ENCODE measurements at places on chromosomes 3 and 15.

DNA sequence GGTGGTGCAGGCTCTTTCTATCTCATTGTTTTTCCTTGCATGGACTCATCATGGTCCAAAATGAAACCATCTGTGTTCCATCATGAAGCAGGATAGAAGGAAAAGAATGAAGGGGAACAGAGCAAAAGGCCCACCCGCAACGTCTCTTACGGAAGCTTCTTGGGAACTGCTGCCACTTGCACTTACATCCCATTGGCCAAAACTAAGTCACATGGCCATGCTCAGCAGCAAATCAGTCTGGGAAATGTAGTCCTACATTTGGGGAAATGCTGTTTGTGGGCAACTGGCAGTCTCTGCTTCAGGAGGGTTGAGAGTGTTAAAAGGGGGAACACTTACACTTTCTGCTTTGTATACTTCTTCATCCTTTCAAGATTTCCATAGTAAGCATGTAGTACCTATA is 191.6 kb downstream of the SV2B start:
- no peak for DNase-seq

- DNase-seq = no peak
Observed at GRCh38 chr3:170078620-170079281, 41.0 kb downstream of the GPR160 start.

- no peak for DNase-seq
Observed at GRCh38 chr3:190032923-190033322, 87.8 kb downstream of the P3H2 start.

GRCh38 chr3:160686955-160687535 is 10.1 kb downstream of the ARL14 start:
- DNase-seq = no peak

DNA sequence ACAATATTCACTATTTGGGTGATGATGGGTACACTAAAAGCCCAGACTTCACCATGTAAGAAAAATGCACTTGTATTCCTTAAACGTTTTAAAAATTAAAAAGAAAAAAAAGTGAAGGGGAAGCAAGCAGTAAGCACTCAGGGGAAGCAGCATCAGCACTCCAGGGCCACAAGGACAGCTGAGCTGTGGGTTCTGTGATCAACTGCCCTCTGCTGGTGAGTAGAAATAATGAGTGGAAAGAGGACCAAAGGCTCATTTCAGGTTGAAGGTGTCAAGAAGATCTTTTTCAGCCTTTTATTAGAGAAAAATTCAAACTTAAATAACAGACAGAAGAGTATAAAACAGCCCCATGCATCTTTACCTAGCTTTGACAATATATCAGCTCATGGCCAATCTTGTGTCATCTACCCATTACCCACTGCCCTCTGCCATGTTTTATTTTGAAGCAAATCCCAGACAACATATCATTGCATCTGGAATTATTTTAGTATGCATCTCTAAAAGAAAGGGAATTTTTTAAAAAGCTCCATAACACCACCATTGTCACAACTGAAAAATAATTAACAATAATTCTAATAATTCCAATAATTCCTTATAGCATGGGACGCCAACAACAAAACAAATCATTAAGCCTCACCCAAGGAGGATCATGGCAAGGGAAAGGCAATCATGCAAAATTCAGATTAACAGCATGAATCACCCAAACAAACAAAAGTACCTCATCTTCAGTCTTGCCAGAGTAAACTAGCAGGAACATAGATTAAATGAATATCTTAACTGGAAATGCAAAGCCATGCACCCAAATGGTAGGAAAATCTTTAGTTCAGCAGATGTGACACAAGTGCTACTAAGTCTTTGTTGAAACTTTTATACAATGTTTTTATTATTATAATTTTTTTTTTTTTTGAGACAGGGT is 42.5 kb downstream of the TAMM41 start:
- DNase-seq = no peak

DNA sequence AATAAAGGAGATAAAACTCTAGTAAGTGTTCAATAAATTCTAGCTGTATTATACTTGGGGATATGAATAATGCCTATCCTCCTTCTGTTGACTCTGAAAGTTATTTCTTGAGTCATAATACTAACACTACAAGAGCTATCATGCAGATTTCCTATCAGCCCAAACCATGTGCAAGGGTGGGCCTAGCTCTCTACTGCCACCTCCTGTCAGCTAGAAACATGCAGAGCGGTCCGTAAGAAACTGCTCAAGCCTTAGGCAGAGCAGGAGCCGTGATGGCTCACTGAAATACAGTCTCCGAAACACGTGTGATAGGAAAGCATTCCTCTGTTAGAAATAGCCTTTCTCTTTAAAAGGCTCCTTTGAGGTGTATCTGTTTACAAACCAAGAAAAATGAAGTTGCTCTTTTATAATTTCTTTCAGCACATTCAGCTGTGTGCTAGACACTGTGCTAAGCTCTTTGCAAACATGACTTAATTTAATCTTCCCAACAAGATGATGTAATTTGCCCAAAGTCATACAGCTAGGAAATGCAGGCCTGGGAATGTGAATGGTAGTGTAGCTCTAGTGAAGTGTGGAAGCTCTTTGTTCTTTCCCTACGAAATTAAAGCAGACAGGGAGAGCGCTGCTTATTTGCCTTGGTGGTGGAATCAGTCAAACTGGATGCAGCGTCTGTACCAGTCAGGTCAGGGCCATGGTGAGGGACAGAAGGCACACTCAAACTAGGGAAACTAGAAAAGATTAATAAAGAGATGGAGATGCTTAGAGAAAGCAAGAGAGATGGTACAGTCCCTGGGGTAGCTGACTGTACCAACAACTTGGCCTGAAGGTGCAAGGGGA is 43.1 kb downstream of the MTHFS start:
- peak; percentile 6 for DNase-seq

- DNase-seq = no peak
Observed at GRCh38 chr15:71224024-71224423, 108.8 kb downstream of the THSD4 start.

- DNase-seq = no peak
Observed at GRCh38 chr3:48696156-48696555, 10.4 kb upstream of the NCKIPSD start.

DNA sequence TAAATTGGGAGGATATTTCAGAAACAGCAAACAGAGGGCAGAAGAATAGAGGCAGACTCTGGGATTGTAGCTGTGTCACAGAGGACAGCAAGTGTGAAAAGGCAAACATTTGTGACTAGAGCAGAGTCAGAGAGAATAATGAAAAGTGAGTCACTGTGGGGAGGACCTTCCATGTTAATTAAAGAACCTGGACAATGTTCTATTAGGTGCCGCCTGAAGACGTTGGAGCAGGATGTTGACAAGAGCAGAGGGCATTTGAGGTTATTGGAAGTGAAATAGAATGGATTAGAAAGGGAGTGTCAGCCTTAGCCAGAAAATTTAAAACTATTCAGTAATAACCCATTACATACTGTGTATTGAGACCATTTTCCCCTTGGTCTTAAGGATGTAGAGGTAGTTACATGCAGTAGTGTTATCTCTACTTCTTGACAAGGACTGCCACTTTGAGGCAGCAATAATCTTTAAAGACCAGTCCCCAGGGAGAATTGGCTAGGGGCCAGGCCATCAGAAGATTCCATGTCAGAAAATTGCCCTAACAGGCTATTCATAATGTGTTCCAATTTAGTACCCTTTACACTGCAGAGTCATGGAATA is 5.8 kb downstream of the ACKR2 start:
- DNase-seq = no peak

GRCh38 chr3:24360957-24361356 is 133.7 kb downstream of the THRB start:
- DNase-seq = no peak

GRCh38 chr3:58356054-58356453 is 23.4 kb downstream of the PXK start:
- DNase-seq = no peak

GRCh38 chr3:97793420-97794019 is 28.3 kb upstream of the CRYBG3 start:
- no peak for DNase-seq

DNA sequence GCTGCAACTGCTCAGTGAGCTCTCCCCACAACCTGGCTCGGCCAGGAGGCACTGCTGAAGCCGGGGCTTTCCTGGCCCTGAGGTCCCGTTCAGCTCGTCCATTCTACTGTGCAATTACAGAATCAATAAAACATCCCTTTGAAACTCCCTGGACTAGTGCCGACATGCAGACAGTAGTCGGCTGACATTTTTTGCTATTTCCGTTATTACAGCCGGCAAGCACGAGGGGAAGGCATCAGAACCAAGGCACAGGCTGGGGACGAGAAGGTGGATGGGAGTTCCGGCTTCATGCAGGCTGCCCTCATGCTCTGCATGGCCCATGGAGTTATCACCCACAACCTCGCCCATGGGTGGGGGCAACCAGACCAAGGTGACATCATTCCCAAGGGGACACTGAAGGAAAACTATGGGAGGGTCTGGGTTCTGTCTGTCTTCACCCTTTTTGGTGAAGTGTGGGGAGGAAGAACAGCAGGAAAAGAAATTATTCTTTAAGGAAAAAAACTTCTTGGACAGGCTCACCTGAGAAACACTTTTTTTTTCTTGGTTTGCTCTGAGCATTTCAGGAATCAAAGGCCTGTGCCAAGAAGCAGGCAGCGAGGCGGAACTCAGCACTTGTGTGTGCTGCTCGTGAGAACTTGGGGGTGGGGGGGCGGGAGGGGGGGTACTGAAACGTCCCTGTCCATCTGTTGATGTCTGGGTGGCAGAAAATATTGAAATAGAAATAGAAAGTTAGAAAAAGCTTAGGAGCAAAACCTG is 154.5 kb downstream of the FOXP1 start:
- peak; percentile 8 for DNase-seq

DNA sequence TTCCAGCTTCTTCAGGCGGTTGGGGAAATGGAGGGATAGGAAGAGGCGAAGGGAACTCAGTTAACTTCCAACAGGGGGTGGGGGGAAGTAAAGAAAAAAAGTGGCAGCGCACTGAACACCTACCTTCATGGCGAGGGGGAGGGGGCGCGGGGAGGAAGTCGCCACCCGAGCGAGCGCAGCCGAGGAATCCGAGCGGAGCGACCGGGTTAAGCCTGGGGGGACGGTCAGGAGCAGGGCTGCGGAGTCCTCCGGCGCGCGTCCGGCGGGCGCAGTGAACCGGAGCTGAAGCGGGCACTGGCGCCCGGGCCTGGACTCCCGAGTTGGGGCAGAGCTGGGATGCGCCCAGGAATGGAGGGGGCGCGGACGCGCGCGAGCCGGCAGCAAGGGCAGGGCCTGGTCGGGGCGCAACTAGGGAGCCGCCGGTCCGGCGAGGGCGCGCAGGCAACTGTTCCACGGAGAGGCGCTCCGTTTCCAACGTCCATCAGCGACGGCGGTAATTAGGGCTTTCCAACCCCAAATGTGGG is at the start of gene WNT5A:
TSS of gene WNT5A (minus strand) at position 450 of the 524 bp plus-strand sequence. CDS start at position 129, 321 bp downstream.
- DNase-seq = no peak

GRCh38 chr3:81726132-81726531 is 35.3 kb downstream of the GBE1 start:
- DNase-seq = no peak

GRCh38 chr3:176759815-176760506 is 437.3 kb downstream of the TBL1XR1 start:
- DNase-seq = no peak

- no peak for DNase-seq
Observed at GRCh38 chr3:99388780-99389179, 249.6 kb upstream of the COL8A1 start.

- no peak for DNase-seq
Observed at GRCh38 chr15:88274553-88275460, 18.3 kb upstream of the NTRK3 start.

DNA sequence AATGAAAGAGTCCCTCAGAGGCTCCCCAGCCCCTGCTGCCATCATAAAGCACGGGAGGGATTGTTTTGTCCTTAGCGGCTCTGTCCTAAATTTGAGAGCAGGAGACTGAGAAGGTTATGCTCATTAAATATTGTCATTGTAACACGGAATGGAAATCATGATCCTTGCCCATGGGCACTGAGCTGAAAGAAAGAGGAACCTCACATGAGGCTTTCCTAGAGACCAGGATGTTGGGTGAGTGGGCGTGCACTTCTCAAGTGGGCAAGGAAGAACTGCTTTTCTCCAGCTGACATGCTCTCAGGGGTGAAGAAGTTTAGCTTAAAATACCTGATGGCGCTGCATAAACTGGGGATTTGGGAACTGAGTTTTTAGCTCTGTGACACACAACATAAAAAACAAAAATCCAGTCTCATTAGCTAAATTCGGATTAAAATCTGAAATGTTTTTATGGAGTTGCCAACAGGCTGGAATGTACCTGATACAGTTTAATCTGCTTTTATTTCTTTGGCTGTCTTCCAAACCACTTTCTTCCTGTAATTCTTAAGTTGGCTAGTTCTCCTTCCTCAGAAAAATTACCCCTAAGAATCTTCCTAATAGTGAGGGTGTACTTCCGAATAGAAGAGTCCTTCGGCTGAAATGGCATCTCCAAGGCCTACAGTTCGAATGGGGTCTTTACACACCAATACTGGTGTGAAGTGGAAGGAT is 31.7 kb downstream of the ADPGK start:
- DNase-seq = no peak

- no peak for DNase-seq
Observed at GRCh38 chr3:197010556-197011351, 18.9 kb downstream of the MELTF start.

- DNase-seq = no peak
Observed at GRCh38 chr3:9818666-9819335, 8.7 kb downstream of the TTLL3 start.

DNA sequence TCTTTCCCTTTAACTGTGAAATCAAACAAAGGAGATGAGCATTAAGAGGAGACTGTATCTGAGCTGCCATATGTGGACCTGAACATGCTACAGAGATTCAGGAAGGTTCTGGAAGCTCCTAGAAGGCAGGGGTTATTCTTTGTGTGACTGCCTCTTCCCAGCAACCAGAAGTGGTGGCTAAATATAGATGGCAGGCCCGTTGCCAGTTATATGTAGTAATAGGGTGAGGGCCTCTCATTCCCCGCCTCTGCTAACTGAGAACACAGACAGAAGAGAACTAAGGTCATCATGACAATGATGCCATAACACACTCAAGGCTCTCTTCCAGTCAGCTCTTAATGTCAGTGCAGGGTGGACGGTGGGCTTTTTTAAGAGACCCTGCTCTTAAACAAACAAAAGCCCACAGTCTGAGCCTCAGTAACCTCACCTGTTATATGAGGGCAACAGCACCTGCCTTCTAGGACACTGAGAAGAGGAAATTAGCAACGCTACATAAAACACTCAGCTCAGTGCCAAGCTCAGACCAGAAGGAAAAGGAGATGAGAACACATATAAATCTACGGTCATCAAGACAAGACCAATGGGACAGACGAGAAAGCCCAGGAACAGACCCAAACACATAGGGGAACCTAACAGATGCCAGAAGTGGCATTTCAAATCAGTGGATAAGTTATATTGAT is 22.3 kb downstream of the CFAP92 start:
- DNase-seq = no peak

DNA sequence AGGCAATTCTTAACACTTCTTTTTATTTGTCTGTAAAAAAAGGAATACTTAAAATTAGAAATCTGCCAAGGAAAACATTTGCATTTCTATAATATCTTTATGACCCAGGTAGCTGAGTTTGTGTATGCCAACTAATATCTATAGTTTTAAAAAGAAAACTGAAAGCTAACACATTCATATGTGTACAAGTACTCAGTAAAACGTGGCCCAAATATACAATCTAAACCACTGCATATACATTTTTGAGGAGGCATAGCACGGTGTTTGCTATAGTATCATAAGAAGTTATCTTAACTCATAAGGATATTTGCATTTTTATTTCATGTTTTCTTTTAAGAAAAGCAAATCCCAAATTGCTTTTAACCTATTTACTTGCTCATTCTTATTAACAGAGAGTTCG is 172.7 kb downstream of the ZBTB20 start:
- DNase-seq = no peak

All from NCI-H510A (cell line).